ENCODE measurements at places on chromosomes 3 and 15.

DNA sequence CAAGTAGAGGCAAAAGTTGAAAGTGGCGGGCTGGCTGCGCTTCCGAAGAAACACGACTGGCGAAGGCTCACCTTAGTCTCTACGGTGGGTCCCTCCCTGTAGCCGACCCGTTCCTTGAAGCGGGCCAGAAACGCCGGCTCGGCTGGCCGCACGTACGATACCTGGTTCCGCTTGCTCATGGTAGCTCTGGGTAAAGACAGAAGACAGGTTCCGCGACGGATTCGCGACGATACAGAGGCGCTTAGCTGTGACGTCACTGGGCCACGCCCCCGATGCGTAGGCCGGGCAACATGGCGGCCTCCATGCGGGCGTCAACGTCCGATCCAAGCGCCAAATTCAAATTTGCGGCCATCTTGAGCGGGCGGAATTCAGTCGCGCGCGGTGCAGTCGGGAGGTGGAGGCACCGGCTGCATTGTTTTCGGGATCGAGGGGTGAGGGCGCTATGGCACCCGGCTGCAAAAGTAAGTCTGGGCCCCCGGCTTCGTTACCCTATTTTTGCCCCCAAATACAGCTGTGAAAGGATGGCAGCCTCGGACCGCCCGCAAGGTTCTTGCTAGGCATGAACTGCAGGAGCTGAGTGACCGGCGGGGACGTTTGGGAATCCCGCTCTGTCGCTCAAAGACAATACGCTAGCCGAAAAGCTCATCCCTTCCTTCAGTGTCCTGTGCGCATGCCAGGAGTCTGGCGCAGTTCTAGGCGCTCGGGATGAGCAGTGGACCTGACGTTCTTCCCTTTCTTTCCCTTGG is at the start of the genes KIAA1143 and KIF15:
Gene KIAA1143, minus strand, starts transcription at position 196 of the 746 bp plus-strand sequence. Its CDS starts 17 bp downstream, at position 179.
Gene KIF15, plus strand, starts transcription at position 371 of the 746 bp plus-strand sequence. Its CDS starts 72 bp downstream, at position 443.
- peak; percentile 99 for DNase-seq

GRCh38 chr3:133472242-133472641 is 72.4 kb downstream of the BFSP2 start:
- no peak for DNase-seq

- no peak for DNase-seq
Observed at GRCh38 chr3:67048715-67049074, 50.6 kb downstream of the KBTBD8 start.

- DNase-seq: no peak
Observed at GRCh38 chr15:49418811-49419210, 4.2 kb upstream of the FGF7 start.

DNA sequence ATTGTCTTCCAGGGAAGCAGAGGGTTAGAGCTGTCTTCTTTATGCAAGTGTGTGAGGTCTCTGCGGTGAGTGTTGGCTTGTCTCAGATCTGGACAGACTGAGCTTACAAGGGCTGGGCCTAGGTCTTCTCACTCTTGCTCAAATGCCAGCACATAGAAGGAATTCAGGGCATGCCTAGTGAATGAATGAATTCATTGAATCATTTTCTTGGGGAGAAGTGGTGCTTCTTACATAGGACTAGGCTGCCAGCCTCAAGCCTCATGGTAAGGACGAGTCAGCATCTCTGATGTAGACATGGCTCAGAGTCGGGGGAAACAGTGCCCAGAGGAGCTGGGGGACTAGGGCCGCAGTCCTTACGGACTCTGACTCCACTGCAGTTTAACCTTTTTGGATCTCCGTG is 17.2 kb downstream of the MKRN2 start:
- DNase-seq: no peak

DNA sequence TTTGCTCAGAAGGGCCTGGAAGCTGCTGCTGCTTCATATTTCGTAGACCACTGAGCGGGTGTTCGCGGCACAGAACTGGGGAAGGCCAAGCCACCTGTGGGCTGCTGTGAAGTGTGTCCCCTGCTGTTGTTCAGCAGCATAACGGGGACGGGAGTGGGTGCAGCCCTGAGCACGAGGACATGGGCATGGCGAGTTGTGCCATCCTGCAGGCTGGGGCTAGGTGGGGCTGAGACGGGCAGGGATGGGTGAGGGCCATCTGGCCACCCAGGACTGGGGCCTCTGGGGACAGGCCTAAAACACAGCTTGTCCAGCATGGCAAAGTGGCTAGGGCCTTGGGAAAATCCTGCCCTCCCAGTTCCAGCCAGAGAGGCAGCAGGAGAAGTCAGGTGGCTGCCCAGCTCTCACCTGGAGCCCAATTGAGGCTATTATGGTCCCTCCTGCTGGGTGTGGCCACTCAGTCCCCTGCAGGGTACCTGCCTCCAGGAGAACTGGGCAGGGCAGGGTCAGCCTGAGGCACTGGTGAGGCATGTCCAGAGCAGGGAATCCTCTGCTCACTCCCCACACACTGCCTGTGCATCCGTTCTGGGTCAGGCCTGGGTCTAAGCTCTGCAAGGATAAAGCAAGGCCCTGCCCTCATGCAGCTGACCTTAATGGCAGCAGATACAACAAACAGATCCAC is 29.5 kb downstream of the CFAP100 start:
- no peak for DNase-seq
